CD4-positive, alpha-beta T cell (primary cell): ENCODE measurements at places on chromosomes 2 and 18.

DNA sequence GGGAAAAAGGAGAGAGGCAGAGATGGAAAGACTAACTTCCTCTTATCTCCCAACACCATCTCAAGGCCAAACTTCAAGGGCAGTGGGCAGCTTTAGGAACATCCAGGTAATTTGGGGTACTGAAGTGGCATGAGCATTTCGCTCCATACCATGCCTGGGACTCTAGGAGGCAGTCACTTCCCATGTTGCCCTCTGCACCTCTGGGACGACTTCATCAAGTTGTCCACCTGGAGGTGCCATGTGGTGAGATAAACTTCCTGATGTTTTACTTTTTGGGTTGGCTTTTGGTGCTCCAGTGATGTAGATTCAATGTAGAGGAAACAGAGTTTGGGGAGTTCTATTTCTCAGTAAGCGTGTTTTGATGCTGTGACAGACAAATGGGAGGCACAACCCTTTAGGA is 56.3 kb upstream of the UPP2 start:
- H3K4me1 ChIP-seq = no peaks in the 10 kb centered on the region
- H3K36me3 ChIP-seq = no peaks in the 10 kb centered on the region
- H3K27me3 ChIP-seq = no peaks in the 10 kb centered on the region
- H3K4me3 ChIP-seq = no peak overlapping the region
- H3K27ac ChIP-seq = no peak overlapping the region

DNA sequence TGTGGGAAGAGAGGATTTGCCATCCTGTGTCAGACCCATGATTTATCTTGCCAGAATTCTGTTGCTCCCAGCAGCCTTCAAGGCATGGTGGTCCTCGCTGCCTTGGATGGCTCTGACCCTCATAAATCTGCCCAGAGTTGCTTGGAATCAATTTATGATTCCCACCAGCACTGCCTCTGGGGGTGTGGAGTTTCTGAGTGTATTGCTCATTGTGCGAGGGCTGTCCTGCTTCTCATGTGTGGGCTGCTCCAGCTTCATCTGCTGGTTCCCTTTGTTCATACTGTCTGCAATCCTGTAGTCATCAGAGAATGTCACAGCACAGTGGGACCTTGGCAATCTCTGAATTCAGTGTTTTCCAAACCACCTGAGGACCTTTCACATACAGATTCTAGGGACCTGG is 139.8 kb downstream of the CLIP4 start:
- H3K4me3 ChIP-seq = no peak overlapping the region
- DNase-seq = no peak
- no peaks in the 10 kb centered on the region for H3K4me1 ChIP-seq
- no peaks in the 10 kb centered on the region for H3K36me3 ChIP-seq
- H3K27ac ChIP-seq = no peak overlapping the region
- peaks cover 2% of the 10 kb centered on the region for H3K27me3 ChIP-seq

GRCh38 chr2:45390861-45391260 is 220.2 kb downstream of the SRBD1 start:
- no peak overlapping the region for H3K4me3 ChIP-seq
- peaks cover 22% of the 10 kb centered on the region for H3K36me3 ChIP-seq
- H3K27ac ChIP-seq = no peak overlapping the region
- no peaks in the 10 kb centered on the region for H3K4me1 ChIP-seq
- H3K27me3 ChIP-seq = no peaks in the 10 kb centered on the region

GRCh38 chr2:40251137-40251536 is 200.8 kb downstream of the SLC8A1 start:
- H3K4me1 ChIP-seq = no peaks in the 10 kb centered on the region
- no peaks in the 10 kb centered on the region for H3K36me3 ChIP-seq
- no peak overlapping the region for H3K27ac ChIP-seq
- no peak for DNase-seq

- no peaks in the 10 kb centered on the region for H3K36me3 ChIP-seq
- no peaks in the 10 kb centered on the region for H3K27me3 ChIP-seq
- no peak overlapping the region for H3K27ac ChIP-seq
- no peak overlapping the region for H3K4me3 ChIP-seq
- no peak for DNase-seq
- no peaks in the 10 kb centered on the region for H3K4me1 ChIP-seq
These were observed 97.3 kb upstream of the GCFC2 start for GRCh38 chr2:75807992-75808391.

GRCh38 chr2:26770986-26771586 is 7.0 kb downstream of the SLC35F6 start:
- no peak overlapping the region for H3K27ac ChIP-seq
- peaks cover 30% of the 10 kb centered on the region for H3K36me3 ChIP-seq
- H3K4me3 ChIP-seq = no peak overlapping the region
- H3K27me3 ChIP-seq = no peaks in the 10 kb centered on the region

- peaks cover 3% of the 10 kb centered on the region for H3K4me1 ChIP-seq
- H3K4me3 ChIP-seq = no peak overlapping the region
- no peak for DNase-seq
- no peaks in the 10 kb centered on the region for H3K36me3 ChIP-seq
- H3K27me3 ChIP-seq = no peaks in the 10 kb centered on the region
These were observed 31.3 kb upstream of the DNAH7 start for GRCh38 chr2:196099916-196100315.

DNA sequence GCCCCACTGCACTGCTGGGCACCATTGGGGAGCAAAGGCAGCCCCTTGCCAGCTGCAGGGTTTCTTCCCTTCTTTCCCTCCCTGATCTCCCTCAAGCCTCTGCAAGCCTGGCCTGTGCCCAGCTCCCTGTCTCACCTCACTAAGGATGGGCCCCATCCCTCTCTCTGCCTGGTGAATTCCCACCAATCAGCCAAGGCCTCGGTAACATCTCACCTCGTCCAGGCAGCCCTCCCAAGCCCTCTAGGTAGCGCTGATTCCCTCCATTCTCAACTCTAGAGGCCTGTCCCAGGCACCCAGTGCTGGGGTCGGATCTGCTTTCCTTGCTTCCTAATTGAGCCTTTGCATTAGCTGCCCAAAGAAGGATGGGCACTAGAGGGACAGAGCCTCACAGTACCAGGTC is 63.0 kb downstream of the CELF4 start:
- DNase-seq = no peak
- no peaks in the 10 kb centered on the region for H3K27me3 ChIP-seq
- H3K36me3 ChIP-seq = no peaks in the 10 kb centered on the region
- H3K4me1 ChIP-seq = no peaks in the 10 kb centered on the region
- H3K27ac ChIP-seq = no peak overlapping the region

DNA sequence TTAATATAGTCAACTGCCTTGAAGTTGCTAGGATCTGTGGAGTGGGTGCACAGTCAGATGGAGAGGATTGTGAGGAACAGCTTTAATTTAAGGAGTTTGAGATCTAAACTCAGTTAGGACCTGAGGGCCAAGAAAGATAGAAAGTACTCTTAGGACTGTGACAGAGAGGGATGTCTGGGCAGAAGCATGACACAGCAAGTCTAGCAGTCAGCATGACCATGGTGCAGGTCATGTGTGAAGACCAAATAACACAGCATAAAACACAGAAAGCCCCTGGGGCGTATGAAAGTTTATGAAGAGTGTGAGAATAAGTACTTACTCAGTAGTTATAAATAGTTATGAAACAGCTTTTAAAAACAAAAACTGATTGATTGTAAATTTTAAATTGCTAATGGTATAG is 107.2 kb downstream of the GALNT1 start:
- H3K4me1 ChIP-seq = no peaks in the 10 kb centered on the region
- no peak overlapping the region for H3K27ac ChIP-seq
- H3K27me3 ChIP-seq = no peaks in the 10 kb centered on the region

DNA sequence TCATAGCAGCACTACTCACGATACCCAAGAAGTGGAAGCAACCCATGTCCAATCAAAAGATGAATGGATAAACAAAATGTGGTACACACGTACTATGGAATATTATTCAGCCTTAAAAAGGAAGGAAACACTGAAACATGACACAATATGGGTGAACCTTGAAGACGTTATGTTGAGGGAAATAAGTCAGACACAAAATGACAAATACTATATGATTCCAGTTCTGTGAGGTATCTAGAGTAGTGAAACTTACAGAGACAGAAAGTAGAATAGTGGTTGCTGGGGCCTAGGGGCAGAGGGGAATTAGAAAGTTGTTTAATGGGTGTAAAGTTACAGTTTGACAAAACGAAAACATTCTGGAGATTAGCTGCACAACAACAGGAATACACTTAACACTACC is 24.7 kb downstream of the TLK1 start:
- no peak overlapping the region for H3K4me3 ChIP-seq
- no peaks in the 10 kb centered on the region for H3K36me3 ChIP-seq
- no peak overlapping the region for H3K27ac ChIP-seq
- no peaks in the 10 kb centered on the region for H3K27me3 ChIP-seq

GRCh38 chr2:43905371-43905803 is 66.6 kb downstream of the ABCG8 start:
- no peak overlapping the region for H3K4me3 ChIP-seq
- H3K36me3 ChIP-seq = peaks cover 30% of the 10 kb centered on the region
- H3K27ac ChIP-seq = no peak overlapping the region
- no peaks in the 10 kb centered on the region for H3K4me1 ChIP-seq
- no peaks in the 10 kb centered on the region for H3K27me3 ChIP-seq
- no peak for DNase-seq

- no peaks in the 10 kb centered on the region for H3K27me3 ChIP-seq
- no peaks in the 10 kb centered on the region for H3K4me1 ChIP-seq
- DNase-seq = no peak
- no peak overlapping the region for H3K4me3 ChIP-seq
These were observed 476.4 kb upstream of the SPHKAP start for GRCh38 chr2:228657807-228658402.

DNA sequence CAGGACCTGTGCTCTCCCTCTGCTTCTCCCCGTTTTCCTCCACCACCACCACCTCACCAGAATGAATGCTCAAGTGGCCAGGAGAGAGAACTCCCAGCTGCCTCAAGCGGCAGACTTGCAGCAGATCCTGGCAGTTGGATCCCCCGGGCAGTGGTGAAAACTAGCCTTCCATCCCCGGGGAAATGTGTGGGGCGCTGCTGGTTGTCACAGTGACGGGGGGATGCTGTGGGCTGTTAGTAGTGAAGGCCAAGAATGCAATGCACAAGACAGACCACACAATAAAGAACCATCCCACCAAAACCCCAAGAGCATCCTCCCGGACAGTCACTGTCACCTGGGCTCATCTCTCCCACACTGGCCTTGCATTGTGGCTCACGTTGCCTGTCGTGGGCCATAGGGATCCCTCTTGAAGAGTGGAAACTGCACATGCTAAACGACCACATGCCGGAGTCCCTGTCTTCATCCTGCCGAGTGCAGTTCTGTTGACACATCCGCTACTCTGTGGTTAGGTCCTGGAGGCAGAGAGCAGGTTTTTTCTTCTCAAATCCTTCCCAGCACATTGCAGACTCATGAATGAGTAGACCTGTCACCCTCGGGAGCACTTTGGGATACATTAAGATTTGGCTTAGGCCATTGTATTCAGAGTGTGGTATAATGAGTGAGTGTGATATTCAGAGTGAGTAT is 13.5 kb downstream of the SPATA3 start:
- no peak overlapping the region for H3K4me3 ChIP-seq
- no peak overlapping the region for H3K27ac ChIP-seq
- no peaks in the 10 kb centered on the region for H3K36me3 ChIP-seq
- H3K4me1 ChIP-seq = no peaks in the 10 kb centered on the region
- DNase-seq = no peak

GRCh38 chr2:159202568-159203071 is 83.9 kb downstream of the WDSUB1 start:
- no peaks in the 10 kb centered on the region for H3K36me3 ChIP-seq
- peaks cover 15% of the 10 kb centered on the region for H3K4me1 ChIP-seq
- DNase-seq = no peak
- H3K4me3 ChIP-seq = no peak overlapping the region

DNA sequence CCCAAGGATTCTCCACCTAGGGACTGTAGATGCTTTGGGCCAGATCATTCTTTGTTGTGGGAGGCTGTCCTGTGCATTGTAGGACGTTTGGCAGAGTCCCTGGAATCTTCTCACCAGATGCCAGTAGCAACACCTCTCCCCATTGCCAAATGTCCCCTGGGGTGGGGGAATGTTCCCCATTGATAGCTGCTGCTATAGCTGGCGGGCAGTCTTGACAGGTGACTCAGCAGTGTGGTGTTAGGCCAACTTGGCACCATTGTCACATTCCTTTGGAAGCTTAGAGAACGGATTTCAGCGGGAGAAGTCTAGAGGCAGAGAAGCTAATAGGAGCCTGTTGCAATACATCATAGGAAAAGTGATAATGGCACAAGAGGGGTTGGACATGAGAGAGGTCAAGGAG is 495.7 kb upstream of the SMIM21 start:
- no peaks in the 10 kb centered on the region for H3K27me3 ChIP-seq
- DNase-seq = no peak
- H3K4me1 ChIP-seq = no peaks in the 10 kb centered on the region
- H3K27ac ChIP-seq = no peak overlapping the region
- H3K4me3 ChIP-seq = no peak overlapping the region
- no peaks in the 10 kb centered on the region for H3K36me3 ChIP-seq

DNA sequence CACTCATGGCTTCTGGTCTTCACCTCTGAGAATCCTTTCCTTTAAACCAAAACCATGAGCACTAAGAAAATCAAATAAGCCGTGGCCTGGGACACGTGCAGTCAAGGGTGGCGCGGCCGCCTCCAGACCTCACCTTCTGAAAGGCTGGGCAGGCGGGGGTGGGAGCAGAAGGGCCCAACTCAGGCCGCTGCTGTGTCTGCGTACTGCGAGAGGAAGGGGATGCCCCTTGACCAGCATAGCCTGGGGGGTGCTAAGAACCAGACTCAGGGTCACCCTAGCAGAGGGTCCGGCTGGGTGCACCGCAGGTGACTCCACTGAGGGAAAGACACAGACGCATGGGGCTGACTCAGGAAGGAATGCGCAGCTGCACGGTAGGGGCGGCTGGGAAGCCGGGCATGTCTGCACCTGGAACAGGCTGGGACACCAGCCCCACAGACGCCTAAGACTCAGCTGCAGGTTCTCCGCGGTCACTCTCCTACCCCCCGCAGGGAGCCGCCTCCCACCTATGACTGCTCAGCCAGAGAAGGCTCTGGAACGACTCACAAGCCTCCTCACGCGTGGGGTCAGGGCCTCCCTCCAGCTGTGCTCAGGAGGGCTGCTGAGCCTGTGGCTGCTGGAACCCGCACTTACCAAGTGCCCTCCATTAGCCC is 432.4 kb upstream of the MYT1L start:
- H3K36me3 ChIP-seq = no peaks in the 10 kb centered on the region
- no peak for DNase-seq
- H3K4me3 ChIP-seq = no peak overlapping the region

DNA sequence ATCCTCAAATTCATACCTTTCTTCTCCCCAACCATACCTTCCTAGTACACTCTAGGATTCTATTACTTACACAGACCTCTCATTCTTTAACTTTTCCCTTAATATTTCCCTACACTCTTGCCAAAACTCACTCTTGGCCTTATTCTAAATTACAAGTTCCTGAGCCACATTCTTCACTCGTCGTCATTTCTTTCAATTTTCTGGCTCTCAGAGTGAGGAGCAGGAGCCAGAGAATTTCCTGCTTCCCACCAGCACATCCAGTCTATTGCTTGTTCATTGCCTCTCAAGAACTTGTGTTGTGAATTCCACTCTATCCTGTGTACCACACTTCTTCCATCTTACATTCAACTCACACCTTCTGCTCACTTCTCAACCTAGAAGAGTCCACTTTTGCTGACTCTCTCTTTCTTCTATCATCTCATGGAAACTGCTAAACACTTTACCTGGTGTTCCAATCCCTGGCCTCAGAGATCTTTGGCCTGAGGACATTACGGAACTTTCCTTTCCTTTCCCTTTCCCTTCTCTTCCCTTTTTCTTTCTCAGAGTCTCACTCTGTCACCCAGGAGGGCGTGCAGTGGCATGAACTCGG is 171.6 kb downstream of the PLCL1 start:
- no peaks in the 10 kb centered on the region for H3K36me3 ChIP-seq
- H3K27ac ChIP-seq = no peak overlapping the region
- H3K4me3 ChIP-seq = no peak overlapping the region
- no peak for DNase-seq
- H3K4me1 ChIP-seq = no peaks in the 10 kb centered on the region
